ENCODE measurements at places on chromosomes 2 and 18. TPM values are rescaled to one million over a fixed set of nuclear protein-coding genes. Genes with fewer than 3 reads are reported as not detected.
A peak's percentile ranks its signal among the peaks of the same experiment; 100 is the strongest.

The GCG gene
- total RNA-seq = not detected

GRCh38 chr2:216418981-216419380, 6.7 kb downstream of the SMARCAL1 start:
- no peak for DNase-seq

GRCh38 chr2:176479961-176480360, 210.7 kb downstream of the MTX2 start:
- DNase-seq = no peak

The DSG1 gene
- not detected for total RNA-seq

DNA sequence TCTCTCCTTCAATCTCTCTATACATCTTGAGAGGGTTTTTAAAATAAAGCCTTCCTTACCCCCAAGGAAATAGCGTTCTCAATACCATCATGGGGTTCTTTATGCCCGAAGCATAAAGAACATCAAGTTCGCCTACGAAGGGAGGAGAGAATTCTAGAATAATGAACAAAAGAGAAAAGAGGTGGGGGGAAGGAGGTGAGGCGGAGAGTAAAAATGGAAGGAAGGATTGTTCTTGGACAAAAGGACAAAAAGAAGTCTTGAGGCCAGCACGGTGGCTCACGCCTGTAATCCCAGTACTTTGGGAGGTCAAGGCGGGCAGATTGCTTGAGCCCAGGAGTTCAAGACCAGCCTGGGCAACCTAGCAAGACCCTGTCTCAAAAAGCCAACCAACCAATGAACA, 319.8 kb upstream of the NCKAP5 start:
- no peak for DNase-seq

DNA sequence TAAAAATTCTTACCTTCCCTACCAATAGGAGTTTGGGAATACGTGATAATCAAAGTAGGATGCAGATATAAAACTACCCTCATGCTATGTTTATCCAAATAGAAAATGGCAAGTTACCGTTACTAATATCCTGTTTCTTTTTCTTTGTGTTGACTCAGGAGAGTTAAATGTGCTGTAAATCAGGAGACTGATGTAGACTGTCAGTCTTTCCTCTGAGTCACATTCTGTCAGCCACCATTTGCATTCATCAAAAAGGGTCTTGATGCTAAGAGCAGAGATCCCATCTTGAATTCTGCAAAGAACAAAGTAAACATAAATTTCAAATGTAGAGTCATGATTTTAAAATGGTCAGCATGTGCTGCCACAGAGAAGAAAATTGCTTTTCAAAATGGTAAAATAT, 712.8 kb downstream of the SOCS6 start:
- no peak for DNase-seq

- DNase-seq = no peak
Observed at GRCh38 chr2:64607381-64608304, 46.1 kb downstream of the SERTAD2 start.

GRCh38 chr2:64225491-64225890, 81.3 kb upstream of the PELI1 start:
- DNase-seq = no peak

GRCh38 chr2:100610381-100610831, 47.6 kb downstream of the PDCL3 start:
- DNase-seq = peak; percentile 90

DNA sequence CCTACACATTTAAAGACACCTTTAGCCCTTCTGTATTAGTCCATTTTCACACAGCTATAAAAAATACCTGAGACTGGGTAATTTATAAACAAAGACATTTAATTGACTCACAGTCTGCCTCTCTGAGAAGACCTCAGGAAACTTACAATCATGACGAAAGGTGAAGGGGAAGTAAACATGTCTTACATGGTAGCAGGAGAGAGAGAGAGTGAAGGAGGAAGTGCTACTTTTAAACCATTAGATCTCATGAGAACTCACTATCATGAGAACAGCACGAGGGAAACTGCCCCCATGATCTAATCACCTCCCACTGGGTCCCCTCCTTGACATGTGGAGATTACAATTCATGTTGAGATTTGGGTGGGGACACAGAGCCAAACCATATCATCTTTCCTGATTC, 946.6 kb downstream of the SLC4A3 start:
- no peak for DNase-seq

- peak; percentile 60 for DNase-seq
Observed at GRCh38 chr2:38315707-38316333, 61.3 kb downstream of the ATL2 start.

DNA sequence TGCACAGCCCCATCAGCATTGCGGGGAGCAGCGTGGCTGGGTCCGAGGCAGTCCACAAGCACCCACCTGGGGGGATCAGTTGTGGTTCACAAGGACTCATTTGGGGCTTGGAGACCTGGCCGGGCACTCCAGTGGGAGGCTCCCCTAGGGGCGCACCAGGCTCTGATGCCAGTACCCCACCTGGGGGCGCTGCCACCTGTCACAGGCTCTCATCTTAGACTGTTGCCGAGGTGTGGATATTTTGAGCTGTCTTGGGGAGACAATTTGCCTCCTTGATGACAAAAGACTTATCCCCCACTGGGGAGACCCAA, 3.0 kb downstream of the ADRA2B start:
- peak; percentile 76 for DNase-seq

The SLC35F6 gene
- 24.8 TPM for total RNA-seq

- DNase-seq = no peak
Observed at GRCh38 chr2:42474765-42475454, 18.9 kb downstream of the KCNG3 start.

The ASXL3 gene
- 0.56 TPM for total RNA-seq

The TUBA4B gene
- total RNA-seq = not detected

DNA sequence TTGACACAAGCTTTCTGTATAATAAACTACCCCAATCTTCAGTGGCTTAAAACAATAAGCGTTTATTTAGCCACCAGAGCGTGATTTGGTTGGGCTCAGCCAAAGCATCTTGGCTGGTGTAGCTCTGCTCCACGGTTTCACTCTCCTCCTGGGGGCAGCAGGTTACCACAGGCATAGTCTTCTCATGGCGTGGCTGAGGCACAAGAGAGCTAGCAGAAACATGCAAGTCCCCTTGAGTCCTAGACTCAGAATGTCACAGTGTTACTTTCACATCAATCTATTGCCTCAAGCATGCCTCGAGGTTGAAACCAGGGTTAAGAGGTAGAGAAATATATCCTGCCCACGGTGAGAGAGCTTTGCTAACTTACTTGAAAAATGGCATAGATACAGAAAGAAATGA, 19.9 kb upstream of the SLC9A2 start:
- DNase-seq = peak; percentile 54

The DUSP11 gene
- 18.8 TPM for total RNA-seq

DNA sequence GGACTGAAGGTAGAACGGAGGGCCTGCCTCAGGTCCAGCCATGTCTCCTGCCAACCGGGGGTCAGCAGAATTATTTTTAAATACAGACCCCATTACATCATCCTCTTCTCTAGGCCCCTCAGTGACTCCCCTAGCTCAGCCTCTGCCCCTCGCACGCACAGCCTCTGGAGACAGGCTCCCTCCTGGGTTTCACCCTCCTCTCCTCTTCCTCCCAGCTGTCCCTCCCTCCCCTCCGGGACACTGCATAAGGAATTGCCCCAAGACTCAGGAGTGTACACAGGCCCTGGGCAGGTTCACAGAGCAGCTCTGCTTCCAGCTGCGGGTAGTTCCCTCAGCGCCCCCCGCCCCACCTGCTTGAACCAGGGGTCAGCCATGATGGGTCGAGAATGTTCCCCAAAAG, 520.2 kb upstream of the MYT1L start:
- DNase-seq = no peak

- DNase-seq = no peak
Observed at GRCh38 chr2:139366681-139367080, 586.5 kb upstream of the NXPH2 start.

- no peak for DNase-seq
Observed at GRCh38 chr2:123696021-123696420, 329.1 kb upstream of the CNTNAP5 start.

- no peak for DNase-seq
Observed at GRCh38 chr2:17303521-17303920, 214.7 kb downstream of the RAD51AP2 start.

DNA sequence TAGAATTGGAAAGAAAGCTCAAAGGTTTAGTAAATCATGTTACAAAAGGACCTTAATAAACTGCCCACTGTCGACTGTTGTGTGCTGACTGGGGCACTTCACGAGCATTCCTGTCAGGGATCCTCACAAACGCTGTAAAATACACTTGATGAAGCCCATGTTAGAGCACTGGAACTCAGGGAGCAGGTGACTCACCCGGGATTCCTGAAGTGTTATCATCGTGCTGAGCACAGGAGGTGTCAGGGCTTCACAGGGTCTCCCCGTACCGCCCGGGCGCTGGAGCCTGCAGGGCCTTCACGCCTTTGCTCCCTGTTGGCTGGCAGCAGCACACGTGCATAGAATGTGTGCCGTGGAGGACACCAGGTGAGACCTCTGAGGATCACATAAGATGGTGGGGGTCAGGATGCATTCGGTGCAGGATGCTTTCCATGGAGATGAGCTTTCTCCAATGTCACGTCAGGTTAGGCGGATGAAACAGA, 187.3 kb downstream of the SNTG2 start:
- no peak for DNase-seq

DNA sequence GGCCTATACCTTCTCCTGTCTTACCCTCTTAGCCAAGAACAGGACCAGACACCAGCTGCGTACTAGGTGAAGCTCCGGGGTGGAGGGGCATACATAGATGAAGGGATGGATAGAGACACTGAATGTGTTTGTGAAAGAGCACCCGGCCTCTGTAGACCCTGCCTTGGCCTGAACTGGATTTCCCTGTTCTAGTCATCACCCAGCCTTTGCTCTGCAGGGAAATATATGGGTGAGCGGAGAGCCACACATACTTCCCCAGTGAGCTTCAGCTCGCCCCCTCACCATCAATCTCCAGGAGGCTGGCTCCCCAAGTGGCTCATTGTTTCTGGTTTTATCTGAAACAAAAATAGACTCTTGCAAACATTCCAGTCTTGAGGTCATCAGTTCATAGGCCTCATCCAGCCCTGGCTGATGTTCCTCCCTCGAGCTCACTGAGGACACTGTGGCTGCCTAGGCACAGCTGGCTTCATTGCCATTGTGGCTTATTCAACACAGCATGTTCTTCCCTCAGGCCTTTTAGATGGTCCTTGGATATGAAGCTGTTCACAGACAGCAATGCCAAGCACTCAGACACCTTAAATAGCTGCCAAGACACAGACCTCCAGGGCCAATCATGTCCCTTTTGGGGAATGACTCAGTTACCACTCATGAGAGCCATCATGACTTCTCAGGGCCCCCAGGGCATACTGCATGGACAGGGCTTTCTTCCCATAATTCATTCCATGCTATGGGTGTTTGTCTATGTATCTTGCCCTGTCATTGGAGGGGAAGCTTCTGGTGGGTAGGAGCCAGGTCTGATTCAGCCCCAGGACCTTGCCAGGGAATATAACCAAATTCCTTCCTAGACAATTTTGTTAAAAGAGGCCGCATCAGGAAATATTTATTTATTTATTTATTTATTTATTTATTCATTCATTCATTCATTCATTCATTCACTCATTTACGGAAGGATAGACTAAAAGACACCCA, 82.4 kb downstream of the TTC32 start:
- no peak for DNase-seq

The NGEF gene
- total RNA-seq = 2.8 TPM

DNA sequence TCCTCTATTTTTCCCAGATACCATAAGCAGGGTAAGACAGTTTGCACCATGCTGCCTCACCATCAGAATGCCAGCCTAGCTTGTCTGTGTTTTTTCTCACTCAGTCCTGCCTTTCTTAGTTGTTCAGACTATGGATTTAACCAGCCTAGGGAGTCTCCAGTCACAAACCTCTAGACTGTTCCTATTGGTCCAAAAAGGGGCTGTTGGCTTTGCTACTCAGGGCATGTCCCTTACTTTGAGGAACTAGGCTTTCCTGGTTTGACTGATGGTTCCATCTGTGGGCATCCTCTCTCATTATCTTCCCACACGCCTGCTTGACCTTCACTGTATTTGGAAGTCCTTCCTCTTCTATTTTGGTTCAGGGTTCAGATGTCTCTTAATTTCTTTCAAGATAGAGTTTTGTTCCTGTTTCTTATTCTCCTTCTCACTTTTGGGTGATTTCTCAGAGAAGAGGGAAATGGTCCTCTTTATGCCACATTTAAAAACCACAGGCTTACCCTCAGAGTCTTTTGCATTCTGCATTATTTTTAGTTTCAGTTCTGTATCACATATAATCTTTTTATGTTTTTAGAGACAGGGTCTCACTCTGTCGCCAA, 31.3 kb upstream of the TMEM131 start:
- no peak for DNase-seq

GRCh38 chr18:36629138-36629530, 199.7 kb downstream of the TPGS2 start:
- DNase-seq = no peak

The THSD7B gene
- total RNA-seq = 2.3 TPM

GRCh38 chr2:153568105-153568504, 89.5 kb upstream of the RPRM start:
- DNase-seq = no peak

The SLC14A1 gene
- total RNA-seq = not detected

- DNase-seq = no peak
Observed at GRCh38 chr2:117938611-117939010, 75.3 kb downstream of the CCDC93 start.

DNA sequence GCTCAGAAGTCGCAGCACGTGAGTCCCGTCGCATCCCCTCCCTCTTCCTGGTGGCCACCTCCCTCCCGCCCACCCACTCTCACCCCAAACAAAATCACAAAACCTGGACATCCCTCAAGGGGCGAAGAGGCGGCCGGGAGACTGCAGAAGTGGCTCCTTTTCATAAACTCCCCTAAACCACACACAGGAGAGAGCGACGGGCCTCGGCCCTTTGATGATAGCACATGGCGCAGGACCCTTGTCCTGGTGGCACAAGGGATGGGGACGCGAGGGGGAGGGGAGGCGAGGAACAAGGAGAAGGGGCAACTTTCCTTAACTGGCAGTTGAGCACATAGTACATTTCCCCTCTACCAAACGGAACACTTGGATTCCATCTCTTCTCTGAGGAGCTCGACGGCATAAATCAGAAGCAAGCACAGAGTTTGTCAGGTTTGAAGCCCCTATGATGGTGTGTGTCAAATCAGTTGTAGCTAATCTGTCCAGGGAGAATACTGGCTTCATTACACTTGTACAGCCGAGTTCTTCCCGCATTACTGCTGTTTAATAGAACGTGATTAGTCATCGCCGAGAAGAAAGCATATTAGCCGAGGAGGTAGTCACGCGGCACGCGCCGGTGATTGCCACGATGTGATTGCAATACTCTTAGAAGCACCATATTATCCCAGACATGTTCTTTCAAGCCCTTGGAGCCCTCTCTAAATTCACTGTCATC, 43.8 kb downstream of the GBX2 start:
- no peak for DNase-seq

Data from endodermal cell (in vitro differentiated cells).